Amygdala (tissue), 56 donors: ENCODE measurements at places on chromosomes 11 and 22.

GRCh38 chr11:118537409-118537980, 6.5 kb downstream of the TMEM25 start:
- DNase-seq, result no peak

DNA sequence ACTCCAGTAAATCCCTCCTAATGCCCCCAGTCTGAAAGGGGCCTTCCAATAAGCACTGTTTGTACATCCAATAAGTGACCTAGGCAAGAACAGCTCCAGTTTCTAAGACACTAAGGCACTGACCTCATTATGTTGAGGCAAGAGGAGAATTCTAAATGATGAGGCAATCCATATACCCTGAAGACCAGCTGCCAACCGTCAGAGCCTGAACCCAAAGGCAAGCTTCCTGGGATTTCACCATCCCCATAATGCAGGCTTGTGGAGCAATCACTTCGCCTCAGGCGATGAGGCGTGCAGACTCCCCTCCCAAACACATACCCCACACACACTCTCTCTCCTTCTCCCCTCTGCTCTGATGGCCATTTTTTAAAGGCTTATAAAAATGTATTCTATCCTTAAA, 49.5 kb downstream of the LGR4 start:
- no peak for DNase-seq

- no peak for DNase-seq
Observed at GRCh38 chr11:86551288-86552092, 120.9 kb downstream of the ME3 start.

DNA sequence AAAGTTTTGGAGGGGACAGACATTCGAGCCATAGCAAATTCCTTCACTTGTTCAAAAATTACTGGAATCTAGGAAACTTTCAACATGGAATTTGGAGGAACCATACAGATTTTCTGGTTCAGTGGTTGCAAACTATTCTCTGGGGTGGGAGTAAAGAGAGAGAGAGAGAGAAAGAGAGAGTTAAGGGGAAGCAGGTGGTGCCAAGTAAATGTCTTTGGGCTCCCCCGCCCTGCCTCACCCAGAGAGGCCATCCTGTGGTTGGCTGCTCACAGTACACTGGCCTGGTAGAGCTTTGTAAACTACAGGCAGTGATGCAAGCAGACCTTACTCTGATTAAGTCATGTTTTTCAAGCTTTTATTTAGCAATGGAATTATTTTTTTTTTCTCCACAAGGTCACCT, 82.6 kb downstream of the ADAMTS15 start:
- DNase-seq, result no peak

DNA sequence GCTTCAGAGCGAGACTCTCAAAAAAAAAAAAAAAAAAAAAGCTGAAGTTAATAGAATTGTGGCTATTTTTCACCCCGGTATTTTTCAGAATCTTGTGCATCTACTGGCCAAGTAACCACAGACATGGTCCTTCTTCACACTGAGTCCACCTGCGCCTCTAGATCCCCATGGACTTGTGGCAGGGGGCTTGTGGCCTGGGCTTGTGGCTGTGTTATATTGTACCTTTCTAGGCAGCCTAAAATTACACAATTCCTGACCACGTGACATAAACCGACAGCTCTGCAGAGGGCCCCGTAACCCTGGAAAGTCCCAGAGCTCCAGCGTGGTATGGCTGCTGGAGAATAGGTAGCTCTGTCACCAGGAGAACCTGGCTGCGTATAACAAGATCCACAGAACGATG, 10.9 kb upstream of the NAALADL1 start:
- no peak for DNase-seq

DNA sequence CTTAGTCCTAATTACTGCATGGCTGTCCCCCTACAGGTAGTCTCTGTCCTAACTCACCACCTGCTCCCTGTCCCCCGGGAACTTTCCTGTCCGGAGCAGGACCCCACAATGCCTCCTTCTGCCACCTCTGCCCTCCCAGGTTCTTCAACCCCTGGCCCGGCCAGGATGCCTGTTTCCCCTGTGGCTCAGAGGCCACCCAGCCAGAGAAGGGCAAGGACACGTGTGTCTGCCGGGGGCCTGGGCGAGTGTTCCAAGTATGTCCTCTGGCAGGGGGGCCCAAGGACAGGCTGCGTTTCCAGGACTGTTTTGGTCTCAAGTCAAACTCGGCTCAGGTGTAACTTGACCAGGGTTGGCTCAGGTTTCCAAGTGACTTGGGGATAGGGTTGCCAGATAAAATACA, 63.8 kb downstream of the BTG4 start:
- no peak for DNase-seq

DNA sequence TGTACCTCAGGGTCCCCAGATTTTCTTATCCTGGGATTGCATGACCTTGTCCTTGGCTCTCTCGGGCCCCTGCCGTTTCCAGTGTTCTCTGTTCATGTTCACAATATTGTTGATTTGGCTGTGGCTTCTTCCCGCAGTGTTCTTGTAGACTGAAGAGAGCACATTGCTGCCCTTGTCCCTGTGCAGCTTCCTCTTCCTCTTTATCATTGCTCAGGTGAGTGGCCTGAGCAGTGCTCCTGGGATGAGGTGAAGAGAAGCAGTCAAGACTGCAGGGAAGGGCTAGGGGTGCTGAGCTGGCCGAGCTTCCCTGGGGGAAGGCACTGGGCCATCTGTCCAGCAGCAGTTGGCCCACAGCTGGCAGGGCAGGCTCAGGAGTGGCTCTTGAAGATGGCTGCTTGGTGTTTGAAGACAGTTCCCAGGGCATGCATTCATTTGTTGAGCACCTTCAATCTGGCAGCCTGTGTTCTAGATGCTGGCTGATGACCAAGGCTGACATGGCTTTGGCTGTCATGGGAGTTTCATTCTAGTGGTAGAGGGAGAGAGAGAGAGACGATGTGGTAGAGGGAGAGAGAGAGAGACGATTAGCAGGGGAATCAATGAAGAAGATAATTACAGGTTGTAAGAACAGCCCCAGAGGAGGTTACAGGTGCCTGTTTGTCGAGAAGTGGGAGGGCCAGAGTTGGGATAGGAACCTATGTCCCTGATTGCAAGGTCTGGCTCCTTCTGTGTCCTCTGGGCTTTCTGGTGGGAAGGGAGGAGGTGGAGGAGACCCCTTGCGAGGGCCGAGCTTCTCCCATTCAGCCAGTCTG, 17.4 kb downstream of the BMAL1 start:
- no peak for DNase-seq

- no peak for DNase-seq
Observed at GRCh38 chr11:90219438-90219837, 3.4 kb downstream of the CHORDC1 start.

DNA sequence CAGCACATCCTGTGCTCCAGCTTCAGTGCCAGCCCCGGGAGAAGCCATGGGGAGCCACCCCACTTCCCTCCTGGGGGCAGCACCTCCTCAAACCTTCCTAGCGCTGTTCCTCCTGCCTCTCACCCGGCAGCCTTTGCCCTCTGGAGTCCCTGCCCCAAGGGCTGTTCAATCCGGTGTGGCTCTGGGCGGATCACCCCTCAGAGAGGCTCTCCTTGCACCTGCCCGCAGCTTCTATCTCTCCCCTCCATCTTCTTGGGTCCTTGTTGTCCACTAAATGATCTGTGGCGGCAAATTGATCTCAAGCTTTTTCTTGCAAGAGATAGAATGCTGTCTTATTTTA, 18.1 kb upstream of the CDKN1C start:
- no peak for DNase-seq

DNA sequence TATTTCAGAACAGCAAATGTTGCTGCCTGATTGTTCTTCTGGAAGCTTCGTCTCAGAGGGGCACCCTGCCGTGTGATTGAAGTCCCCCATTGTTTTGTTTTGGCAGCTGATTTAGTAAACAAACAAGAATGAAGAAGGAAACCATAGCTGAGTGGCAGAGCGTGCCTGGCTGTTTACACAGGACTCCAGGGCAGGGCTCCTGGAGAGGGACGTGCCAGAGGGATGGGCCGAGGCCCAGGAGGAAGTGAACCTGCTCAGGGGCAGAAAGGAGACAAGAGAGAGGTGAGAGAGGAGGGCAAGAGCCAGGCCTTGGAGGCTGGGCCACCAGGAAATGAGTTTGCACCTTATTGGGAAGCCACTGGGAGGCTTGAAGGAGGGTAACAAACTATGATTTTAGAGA, 85.5 kb upstream of the B3GAT1 start:
- no peak for DNase-seq

DNA sequence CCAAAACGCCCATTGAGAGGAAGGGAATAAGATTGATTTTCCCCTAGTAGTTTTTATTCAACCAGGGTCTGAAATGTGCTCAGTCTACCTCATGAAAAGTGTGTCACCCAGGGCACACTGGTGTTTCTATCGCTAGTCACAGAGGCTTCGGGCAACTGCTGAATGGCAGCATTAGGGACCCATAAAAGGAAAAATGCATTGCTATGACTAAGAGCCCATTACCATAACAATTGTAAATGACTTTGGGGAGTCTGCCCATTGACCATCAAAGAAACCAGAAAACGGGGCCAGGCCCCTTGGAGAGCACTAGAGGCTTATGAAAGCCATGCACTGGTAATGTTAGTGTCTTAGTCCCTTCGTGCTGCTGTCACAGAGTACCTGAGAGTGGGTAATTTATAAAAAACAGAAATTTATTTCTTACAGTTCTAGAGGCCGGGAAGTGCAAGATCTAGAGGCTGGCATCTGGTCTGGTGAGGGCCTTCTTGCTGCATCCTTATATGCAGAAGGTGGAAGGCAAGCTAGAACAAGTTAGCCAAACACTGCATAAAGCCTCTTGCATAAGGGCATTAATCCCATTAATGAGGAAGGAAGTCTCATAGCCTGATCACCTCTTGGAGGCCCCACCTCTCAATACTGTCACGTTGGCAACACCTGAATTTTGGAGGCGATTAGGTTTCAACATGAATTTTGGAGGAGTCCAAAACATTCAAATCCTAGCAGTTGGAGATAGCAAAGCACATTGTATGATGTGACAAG, 306.7 kb downstream of the ST3GAL4 start:
- DNase-seq, result no peak

DNA sequence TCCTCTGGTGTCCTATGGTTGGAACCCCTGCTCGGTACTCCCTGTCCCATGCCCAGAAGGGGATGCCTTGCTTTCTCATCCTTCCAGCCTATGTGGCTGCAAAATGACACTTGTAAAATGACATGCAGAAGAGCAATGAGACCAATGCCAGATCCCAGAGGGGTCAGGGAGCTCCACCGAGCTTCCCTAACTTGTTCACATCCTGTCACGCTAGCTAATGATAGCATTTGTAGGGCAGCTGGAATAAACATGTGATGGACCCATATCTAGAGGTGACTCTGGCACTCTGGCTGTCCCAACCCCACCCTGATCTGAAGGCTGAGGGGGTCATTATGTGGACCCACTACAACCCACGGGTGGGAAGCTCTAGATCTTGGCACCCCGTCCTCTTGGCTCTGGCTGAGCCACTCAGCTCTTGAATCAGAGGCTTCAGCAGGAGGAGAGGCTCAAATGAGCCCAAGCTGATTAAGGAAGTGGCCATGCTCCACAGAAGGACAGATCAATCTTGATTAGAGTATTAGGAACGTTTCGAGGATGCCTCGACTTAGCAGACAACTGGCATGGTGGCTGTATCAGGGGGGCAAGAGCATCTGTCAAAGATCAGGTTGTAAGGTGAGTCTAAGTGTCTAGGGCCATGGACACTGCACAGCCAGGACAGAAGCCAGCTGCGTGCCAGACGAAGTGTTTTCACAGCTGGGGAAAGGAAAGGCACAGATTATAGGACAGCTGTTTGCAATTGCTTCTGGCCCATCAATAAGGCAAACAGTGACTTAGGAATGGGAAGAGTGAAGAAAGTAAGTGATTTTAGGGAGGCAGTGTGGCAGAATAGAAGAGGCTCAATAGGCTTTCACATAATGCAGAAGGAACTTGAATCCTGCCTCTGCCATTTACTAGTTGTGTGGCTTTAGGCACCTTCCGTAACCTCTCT, 182.8 kb downstream of the KIRREL3 start:
- no peak for DNase-seq

GRCh38 chr11:90453525-90453924, 230.7 kb upstream of the CHORDC1 start:
- DNase-seq, result no peak

DNA sequence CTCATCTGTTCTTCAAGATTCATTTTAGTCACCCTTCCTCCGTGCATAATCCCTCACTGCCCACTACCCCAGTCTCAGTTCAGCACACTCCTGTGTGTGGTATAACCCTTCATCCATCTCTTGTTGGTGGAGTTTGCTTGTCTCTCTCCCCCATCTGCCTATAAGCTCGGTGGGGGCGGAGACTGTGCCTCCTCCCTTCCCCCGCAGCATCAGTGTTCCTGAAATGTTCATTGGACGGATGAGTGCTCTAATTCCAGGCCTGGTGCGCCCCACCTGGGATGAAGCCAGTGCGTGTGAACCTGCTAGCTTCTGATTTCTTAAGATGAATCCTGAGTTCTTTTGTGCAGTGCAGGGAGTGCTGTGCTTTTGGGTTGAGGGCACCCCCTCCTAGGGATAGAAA, 100.0 kb downstream of the GRIK4 start:
- no peak for DNase-seq

DNA sequence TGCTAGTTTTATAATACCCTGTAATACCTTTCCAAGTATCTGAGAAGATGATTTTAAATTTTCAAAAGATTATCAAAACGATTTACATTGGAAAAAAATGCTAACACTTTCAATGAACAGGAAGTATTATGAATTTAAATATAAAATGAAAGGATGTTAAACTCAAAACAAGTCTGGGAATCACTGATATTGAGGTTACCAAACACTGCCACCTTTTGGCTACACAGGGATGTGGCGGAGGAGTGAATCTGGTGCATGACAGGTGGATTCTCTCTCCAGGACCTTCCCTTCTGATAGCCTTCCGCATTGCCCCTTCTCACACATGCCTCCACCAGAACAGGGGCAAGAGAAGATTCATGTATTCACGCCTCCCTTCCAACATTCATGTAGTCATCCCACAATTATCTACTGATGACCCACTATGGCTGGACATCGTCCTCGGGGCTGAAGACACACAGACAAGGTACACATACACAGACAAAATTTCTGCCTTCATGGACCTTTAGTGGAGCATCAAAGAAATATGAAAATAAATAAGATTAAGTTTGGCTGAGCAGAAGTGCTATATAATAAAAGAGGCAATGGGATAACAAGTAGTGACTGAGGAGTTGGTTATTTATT, 34.7 kb downstream of the ATG16L2 start:
- no peak for DNase-seq

- DNase-seq, result no peak
Observed at GRCh38 chr22:32850591-32851517, 49.3 kb downstream of the TIMP3 start.
